ENCODE measurements at places on chromosomes 4 and X. TPM values are rescaled to one million over a fixed set of nuclear protein-coding genes. Genes with fewer than 3 reads are reported as not detected.
A peak's percentile ranks its signal among the peaks of the same experiment; 100 is the strongest.

DNA sequence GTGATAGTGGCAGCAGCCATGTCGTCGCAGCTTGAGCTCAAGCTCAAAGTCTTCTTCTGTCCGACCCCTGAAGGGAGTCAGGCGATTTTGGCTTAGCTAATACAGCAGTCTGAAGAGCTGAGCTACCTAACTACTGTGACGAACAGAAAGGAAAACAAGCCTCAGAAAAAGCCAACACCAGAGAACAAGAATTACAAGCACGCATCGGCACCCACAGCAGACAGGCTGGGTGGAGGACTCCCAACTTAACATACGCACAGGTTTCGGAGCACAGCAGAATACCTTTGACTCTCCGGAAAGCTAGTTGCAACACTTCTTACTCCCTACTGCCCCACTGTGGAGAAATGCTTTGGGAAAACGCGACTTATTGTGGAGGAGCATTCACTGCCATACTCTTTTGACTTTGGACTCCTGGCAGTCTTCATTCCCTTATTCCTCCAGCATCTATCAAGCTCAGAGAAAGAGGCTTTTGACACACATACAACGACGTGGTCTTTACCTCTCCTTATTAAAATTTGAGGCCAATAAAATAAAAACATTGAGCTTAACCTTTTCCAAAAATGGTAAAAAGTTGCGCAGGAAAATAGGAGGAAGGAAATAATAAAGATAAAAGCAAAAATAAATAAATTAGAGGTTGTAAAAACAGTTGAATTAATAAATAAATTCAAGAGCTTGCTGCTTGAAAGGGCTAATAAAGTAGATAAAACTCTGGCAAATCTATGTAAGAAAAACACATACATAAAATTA lies 41.3 kb upstream of the GPC3 start:
- DNase-seq: peak; percentile 77

DNA sequence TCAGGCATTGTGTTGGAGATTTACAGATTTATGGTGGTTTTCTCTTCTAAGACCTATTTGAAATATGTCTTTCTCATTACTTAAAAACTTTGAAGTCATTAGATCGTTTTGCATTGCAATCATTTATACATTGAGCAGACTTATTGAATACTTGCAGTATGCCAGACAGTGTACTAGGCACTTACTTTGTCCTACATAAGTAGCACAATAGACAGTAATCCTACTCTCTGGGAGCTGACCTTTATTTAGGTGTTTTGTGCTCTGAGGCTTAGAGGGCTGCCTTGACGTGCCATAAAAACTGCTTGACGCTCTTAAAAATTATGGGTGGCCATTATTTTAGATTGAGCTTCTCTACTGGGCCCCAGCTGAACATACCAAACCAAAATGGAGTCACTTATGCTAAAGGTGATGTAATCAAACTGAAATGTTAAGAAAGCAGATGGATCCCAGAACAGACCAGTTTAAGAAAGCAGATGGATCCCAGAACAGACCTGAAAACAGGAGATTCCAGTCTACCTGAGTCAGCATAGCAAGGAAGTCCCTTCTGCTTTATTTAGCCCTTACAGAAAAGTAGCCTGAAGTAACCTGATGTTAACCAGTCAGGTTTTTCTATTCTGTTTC lies 42.4 kb downstream of the PTTG2 start:
- peak; percentile 28 for DNase-seq

ZXDA gene
- not detected for total RNA-seq

DNA sequence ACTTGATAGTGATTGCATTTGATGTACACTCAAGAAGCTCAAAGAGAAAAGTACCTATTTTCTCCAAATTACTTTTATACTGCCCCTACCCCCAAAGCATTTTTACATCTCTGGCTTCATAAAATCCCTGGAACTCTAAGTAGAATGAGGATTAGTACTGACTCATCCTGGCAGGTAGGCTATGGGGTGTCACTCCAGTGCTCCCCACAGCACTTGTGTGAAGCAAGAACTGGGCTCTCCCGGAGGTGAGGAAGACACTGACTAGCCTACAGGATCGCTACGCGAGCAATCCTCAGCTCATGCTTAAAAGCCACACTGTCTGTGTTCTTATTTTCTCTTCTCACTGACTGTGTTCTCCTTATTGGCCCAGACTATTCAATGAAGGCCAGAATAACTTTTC lies 90.4 kb upstream of the NDP start:
- no peak for DNase-seq

- DNase-seq: no peak
Measured at GRCh38 chrX:25853002-25853479, 285.1 kb upstream of the MAGEB18 start.

- no peak for DNase-seq
Measured at GRCh38 chr4:168955674-168956073, 54.4 kb downstream of the CBR4 start.

CLGN gene
- 22.7 TPM for total RNA-seq

HTN1 gene
- total RNA-seq: not detected

DNA sequence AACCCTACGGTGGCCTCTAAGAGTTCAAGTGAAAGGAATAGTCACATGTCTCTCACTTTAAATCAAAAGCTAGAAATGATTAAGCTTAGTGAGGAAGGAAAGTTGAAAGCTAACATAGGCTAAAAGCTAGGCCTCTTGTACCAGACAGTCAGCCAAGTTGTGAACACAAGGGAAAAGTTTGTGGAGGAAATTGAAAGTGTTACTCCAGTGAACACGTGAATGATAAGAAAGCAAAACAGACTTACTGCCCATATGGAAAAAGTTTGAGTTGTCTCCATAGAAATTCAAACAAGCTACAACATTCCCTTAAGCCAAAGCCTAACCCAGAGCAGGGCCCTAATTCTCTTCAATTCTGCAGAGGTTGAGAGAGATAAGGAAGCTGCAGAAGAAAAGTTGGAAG lies 51.5 kb upstream of the RAB9B start:
- DNase-seq: no peak

ZNF718 gene
- 11.9 TPM for total RNA-seq

- DNase-seq: no peak
Measured at GRCh38 chr4:8433136-8433535, 7.4 kb downstream of the ACOX3 start.

GRCh38 chr4:145920205-145920604 lies 18.4 kb downstream of the ZNF827 start:
- DNase-seq: no peak

DNA sequence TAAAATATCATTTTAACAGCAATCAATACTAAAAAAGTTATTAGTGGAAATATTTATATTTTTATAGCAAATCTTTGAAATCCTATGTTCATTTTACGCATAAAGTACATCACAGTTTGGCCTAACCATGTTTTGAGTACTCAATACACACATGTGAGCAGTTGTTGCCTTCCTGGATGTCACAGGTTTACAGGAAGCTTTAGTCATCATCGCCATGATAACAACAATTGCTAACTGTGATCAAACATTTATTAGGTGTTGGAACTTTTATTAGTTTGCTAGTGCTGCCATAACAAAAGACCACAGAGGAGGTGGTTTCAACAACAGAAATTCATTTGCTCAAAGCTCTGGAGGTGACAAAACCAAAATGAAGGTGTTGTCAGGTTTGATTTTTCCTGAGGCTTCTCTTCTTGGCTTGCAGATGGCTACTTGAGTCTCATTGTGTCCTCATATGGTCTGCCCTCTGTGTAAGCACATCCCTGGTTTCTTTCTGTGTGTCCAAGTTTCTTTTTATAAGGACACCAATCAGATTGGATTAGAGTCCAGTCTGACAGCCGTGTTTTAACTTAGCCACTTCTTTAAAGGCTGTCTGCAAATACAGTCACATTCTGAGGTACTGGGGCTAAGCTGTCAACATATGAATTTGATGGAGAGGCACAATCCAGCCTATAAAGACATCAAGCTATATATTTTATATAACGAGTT lies 43.1 kb upstream of the BOD1L1 start:
- DNase-seq: no peak

THAP9 gene
- 41.3 TPM for total RNA-seq

DNA sequence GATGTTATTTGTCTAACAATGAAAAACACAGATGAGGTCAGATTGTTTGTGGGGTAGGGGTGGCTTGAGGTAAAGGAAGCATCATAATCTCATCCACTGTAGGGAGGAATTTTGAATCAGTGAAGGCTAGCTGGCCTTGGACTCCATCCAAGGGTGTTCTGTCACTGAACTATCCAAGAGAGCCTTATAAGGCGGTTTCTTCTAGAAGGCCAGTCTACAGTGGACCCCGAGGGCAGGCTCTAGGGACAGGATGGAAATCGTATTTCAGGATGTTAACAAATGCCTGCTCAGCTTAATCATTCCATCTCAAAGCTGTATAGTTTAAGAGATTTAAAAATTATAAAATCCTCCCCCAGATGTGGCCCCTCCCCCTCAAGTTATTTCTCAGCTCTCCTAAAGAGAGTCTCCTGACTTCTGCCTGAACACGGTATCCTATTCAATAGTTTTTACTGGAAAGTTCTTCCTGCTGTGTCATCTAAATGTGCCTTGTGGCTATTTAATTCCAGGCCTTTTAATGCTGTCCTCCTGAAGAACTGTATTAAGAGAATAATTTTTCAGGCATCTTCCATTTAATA lies 8.0 kb downstream of the IGFBP7 start:
- no peak for DNase-seq

NDNF gene
- 4.2 TPM for total RNA-seq

- no peak for DNase-seq
Measured at GRCh38 chrX:68454476-68455150, 21.3 kb upstream of the OPHN1 start.

DNA sequence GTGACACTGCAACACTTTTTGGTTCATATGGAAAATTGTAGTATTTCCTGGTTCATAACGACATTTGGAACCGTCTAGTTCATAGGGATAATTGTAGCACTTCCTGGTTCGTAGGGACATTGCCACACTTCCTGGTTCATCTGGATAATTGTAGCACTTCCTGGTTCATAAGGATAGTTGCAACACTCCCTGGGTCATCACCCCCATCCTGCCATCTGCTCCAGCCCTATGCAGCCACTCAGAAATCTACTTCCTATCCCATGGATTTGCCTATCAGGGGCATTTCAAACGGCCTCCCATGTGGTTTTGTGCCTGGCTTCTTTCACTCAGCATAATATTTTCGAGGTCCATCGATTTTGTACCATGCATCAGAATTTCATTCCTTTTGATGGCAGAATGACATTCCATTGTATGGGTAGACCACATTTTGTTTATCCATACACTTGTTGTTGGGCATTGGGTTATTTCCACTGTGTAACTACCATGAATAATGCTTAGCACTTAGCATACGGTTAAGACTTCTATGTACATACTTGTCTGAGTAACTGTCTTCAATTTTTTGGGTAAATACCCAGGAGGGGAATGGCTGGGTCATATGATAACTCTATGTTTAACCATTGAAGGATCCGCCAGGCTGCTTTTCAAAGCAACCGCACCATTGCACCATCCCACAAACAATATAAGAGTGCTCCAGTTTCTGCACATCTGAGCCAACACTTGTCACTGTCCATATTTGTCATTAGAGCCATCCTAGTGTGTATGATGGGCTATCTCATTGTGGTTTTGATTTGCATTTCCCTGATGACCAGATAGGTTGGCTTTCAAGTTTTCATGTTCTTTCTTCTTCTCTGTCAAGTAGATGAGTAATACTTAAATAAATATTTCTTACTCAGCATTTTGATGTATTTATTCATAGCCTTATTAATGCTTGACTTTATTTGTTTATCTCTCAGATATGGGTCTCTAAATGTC lies 58.3 kb upstream of the CD99 start:
- no peak for DNase-seq

- DNase-seq: no peak
Measured at GRCh38 chrX:134810211-134810610, 151.9 kb upstream of the PLAC1 start.

GRCh38 chr4:1493540-1494287 lies 87.5 kb upstream of the NKX1-1 start:
- DNase-seq: no peak

CNGA1 gene
- 1.5 TPM for total RNA-seq

ANKRD50 gene
- total RNA-seq: 47.5 TPM

GRCh38 chr4:2251795-2252529 lies 9.9 kb downstream of the MXD4 start:
- no peak for DNase-seq

GRCh38 chrX:124736553-124737270 lies 390.3 kb downstream of the SH2D1A start:
- DNase-seq: peak; percentile 60

DNA sequence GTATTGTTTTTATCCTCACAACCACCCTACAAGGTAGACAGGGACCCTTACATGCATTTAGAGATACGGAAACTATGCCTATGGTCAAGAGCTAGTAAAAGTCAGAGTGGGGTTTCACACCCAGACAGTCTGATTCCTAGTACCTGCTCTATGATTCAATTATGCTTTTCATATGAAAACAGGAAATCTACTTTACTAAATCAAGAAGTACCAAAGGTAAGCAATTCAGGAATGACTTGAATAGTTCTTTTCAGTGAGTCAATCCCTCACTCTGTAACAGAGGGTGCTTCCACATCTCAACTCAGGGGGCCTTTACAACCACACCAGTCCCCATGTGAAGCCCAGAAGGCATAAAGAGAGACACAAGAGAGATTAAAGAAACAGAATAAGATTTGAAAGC lies 191.4 kb downstream of the PPP3CA start:
- no peak for DNase-seq

DNA sequence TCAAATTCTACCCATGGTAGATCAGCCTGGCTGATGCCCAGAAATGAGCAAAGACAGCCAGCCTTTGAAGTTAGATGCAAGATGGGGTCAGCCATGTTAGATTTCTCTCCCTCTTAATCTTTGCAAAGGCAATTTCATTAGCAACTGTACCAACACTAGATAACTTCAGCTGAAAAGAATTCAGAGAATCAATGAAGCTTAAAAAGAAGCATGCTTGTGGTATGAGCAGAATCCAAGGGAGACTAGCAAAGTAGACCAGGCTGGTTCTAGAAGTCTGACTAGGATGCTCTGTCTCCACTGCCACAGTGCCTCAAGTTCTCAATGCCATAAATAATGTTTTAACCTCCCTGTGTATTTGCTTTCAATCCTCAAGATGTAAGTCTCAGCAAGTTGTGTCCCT lies 247.3 kb downstream of the SLC7A11 start:
- DNase-seq: no peak

- no peak for DNase-seq
Measured at GRCh38 chr4:185276036-185276435, 66.6 kb downstream of the SNX25 start.

DNA sequence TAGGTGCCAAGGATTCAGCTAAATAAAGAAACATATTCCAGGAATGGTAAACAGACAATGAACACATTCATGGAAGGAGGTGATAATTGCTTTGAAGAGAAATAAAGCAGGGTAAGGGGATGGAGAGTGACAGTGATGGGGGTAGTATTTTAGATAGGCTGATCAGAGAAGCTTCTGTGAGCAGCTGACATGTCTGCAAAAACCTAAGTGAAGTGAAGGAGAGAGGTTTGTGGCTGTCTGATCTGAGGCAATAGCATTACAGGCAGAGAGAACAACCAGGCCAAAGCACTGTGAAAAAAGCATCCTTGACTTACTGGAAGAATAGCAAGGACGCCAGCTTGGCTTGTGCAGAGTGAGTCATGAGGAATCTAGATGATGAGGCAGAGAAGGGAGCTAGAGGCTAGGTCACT lies 271.9 kb upstream of the GATB start:
- no peak for DNase-seq

GABRG1 gene
- total RNA-seq: not detected
